ENCODE measurements at places on chromosomes 5 and 9. TPM values are rescaled to one million over a fixed set of nuclear protein-coding genes. Genes with fewer than 3 reads are reported as not detected.

GRCh38 chr5:84791138-84791537 is 406.5 kb upstream of the EDIL3 start:
- DNase-seq: no peak

DNA sequence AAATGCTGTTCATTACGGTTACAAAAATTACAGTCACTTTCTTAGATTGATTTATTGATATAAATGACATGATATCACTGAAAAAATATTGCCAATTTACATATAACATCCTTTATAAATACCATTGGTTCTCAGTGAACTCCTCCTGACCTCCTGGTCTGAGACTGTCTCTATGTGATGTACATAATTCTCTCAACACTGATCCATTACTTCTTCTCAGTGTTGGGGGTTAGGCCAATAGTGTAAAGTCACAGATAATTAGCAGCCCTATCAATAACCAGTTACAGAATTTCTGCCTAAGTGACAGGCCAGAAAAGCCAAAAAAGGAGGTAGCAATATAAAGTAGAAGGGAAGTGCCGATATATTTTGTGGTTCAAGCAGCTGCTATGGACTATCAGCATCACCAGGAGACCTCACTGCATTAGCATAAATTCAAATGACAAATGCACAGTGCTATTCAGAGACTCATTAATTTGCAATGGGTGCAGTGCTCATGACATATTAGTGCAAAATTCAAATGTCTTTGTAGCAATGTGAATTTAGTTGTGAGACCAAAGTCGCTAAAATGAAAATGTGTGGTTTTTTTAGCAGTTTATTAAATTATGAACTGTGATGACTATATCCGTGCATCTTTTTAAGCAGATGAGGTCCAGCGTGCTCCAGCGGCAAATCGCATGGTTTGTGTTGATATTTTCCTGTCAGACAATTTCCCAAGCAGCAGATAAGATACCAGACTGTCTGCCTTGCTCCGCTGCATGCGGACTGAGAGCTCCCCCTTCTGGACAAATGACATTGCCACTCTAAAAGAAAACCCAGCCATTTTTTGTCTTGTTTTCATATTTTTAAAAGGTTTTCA is 144.6 kb downstream of the CETN3 start:
- DNase-seq: peak; percentile 39

RLN2 gene
- total RNA-seq: 0.28 TPM

GRCh38 chr5:150411245-150411979 is 1.3 kb downstream of the CD74 start:
- peak; percentile 67 for DNase-seq

- DNase-seq: peak; percentile 45
Measured at GRCh38 chr5:132475497-132475882, 15.1 kb downstream of the IRF1 start.

Measured in left colon (tissue), 2 donors.